ENCODE measurements at places on chromosomes 5 and 9. TPM values are rescaled to one million over a fixed set of nuclear protein-coding genes. Genes with fewer than 3 reads are reported as not detected.
A peak's percentile ranks its signal among the peaks of the same experiment; 100 is the strongest.

C7 gene
- total RNA-seq: not detected

- peaks cover 15% of the 10 kb centered on the region for H3K4me1 ChIP-seq
- peaks cover 78% of the 10 kb centered on the region for H3K36me3 ChIP-seq
- no peaks in the 10 kb centered on the region for H3K27me3 ChIP-seq
- DNase-seq: no peak
Observed at GRCh38 chr9:92713528-92713927, 43.6 kb upstream of the IPPK start.

DNA sequence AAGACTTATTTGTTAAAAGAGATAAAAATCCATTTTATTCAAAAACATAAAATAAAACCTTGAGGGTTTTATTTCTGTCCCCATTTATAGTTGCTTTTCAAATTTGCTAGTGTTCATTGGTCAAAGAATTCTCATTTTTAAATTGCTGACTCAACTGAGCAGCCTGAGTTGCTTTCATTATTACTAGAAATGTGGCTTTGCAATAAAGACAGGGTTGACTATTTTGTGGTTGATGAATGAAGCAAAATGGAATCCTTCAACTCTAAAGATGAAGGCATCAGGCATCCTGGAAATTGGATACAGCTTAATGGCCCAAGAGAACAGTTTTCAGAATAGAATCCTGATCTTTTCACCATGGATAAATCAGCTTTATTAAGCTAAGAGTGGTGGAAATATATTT lies 23.9 kb upstream of the PPP3R2 start:
- no peaks in the 10 kb centered on the region for H3K27me3 ChIP-seq
- no peak for DNase-seq
- no peaks in the 10 kb centered on the region for H3K36me3 ChIP-seq
- no peaks in the 10 kb centered on the region for H3K4me1 ChIP-seq
- H3K4me3 ChIP-seq: no peak overlapping the region

DNA sequence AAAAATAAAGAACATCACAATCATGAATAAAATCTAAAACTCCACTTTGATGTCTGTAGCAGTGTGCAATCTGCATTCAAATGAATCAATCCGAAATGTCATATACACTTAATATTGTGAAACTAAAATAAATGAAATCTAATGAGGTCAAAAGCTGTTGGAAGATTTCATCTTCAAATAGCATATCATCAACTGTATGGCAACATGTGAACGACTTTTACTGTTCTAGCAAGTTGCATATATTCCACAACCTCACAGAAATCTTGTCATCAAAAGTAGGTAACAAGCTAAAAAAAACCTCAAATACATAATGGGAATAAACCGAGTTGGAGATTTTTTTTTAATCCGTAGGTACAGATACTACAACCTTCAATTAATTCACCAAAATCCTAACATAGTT lies 1.2 kb downstream of the PTBP3 start:
- peak overlapping the region; percentile 97 for H3K27ac ChIP-seq
- H3K27me3 ChIP-seq: no peaks in the 10 kb centered on the region

DNA sequence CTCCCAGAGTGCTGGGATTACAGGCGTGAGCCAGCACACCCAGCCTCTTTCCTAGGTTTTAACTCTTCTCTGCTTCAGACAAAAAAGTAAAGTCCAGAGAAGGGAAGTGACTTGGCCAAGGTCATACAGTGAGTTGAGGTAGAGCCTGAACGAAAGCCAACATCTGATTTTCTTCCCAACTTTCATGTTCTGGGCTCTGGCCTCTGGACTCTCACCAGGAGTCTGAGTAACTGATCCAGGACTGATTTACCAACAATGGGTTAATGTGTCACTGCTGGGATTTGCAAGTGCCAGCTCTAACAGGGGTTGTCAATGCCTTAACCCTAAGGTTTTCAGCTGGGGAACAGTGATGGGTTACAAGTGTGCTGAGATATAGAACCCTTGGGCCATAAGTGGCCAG lies 32.2 kb upstream of the LARP1 start:
- H3K4me3 ChIP-seq: no peak overlapping the region
- DNase-seq: no peak

- no peaks in the 10 kb centered on the region for H3K27me3 ChIP-seq
- H3K4me1 ChIP-seq: no peaks in the 10 kb centered on the region
- H3K27ac ChIP-seq: no peak overlapping the region
- no peaks in the 10 kb centered on the region for H3K36me3 ChIP-seq
- no peak overlapping the region for H3K4me3 ChIP-seq
Observed at GRCh38 chr5:40551496-40552491, 127.9 kb upstream of the PTGER4 start.

All from natural killer cell (primary cell).